ENCODE measurements at places on chromosomes 5 and 9.

DNA sequence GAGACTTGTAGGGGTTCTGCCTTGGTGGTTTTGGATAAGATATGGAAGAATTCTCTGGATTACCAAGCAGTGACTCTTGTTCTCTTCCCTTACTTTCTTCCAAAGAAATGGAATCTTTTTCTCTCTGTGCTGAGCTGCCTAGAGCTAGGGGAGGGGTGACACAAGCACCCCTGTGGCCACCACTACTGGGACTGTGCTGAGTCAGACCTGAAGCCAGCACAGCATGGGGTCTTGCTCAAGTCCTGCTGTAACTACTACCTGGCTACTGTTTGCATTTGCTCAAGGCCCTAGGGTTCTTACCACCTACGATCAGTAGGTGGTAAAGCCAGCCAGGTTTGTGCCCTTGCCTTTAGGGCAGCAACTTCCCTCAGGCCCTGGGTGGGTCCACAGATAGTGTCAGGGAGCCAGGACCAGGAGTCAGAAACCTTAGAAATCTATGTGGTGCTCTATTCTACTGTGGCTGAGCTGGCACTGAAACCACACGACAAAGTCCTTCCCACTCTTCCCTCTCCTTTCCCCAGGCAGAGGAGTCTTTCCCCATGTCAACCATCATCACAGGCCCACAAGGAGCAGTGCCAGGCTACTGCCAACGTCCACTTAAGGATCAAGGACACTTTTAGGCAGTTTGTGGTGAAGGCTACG is 53.8 kb downstream of the SREK1 start:
- H3K4me3 ChIP-seq, result no peak overlapping the region
- H3K4me1 ChIP-seq, result no peaks in the 10 kb centered on the region
- no peak overlapping the region for H3K27ac ChIP-seq
- no peak for DNase-seq

GRCh38 chr9:70594386-70594944 is 180.0 kb upstream of the KLF9 start:
- no peak overlapping the region for H3K27ac ChIP-seq
- H3K27me3 ChIP-seq, result peaks cover 3% of the 10 kb centered on the region
- no peaks in the 10 kb centered on the region for H3K4me1 ChIP-seq
- no peaks in the 10 kb centered on the region for H3K36me3 ChIP-seq
- no peak overlapping the region for H3K4me3 ChIP-seq

- H3K36me3 ChIP-seq, result no peaks in the 10 kb centered on the region
- peaks cover 9% of the 10 kb centered on the region for H3K27me3 ChIP-seq
- no peak overlapping the region for H3K4me3 ChIP-seq
- no peak overlapping the region for H3K27ac ChIP-seq
These were observed 6.2 kb downstream of the TERT start for GRCh38 chr5:1288439-1289335.

- no peaks in the 10 kb centered on the region for H3K4me1 ChIP-seq
These were observed 21.8 kb upstream of the PPP2CA start for GRCh38 chr5:134247428-134248224.

DNA sequence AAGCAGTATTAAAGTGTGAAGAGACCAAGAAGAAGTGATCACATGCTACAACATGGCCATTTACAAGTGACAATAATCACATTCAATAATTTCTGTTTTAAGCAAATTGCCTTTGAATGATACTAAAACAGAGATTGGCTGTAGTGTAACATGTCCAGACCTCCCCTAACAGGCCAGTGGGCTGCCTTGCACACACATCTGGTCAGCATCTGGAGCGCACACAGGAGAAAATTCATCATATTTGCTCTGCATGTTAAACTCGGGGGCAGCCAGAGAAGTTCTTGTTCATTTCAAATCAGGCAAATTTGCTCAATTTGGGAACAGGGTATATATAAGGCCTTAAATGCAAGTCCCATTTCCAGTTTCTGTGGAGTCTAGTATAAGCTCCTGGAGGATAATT is 111.1 kb upstream of the FBXL7 start:
- no peak overlapping the region for H3K27ac ChIP-seq
- no peaks in the 10 kb centered on the region for H3K27me3 ChIP-seq
- no peaks in the 10 kb centered on the region for H3K36me3 ChIP-seq
- H3K4me1 ChIP-seq, result no peaks in the 10 kb centered on the region

- no peak overlapping the region for H3K4me3 ChIP-seq
- H3K4me1 ChIP-seq, result no peaks in the 10 kb centered on the region
- H3K36me3 ChIP-seq, result no peaks in the 10 kb centered on the region
- no peak for DNase-seq
These were observed 237.3 kb downstream of the CDH10 start for GRCh38 chr5:24407466-24407865.

GRCh38 chr9:78383130-78383529 is 86.2 kb downstream of the PSAT1 start:
- H3K36me3 ChIP-seq, result no peaks in the 10 kb centered on the region
- no peak for DNase-seq
- H3K27me3 ChIP-seq, result peaks cover 11% of the 10 kb centered on the region
- no peaks in the 10 kb centered on the region for H3K4me1 ChIP-seq
- no peak overlapping the region for H3K27ac ChIP-seq

- DNase-seq, result no peak
- H3K27me3 ChIP-seq, result no peaks in the 10 kb centered on the region
- H3K4me3 ChIP-seq, result no peak overlapping the region
- H3K36me3 ChIP-seq, result no peaks in the 10 kb centered on the region
These were observed 35.6 kb downstream of the IRX2 start for GRCh38 chr5:2715856-2716255.

- H3K4me3 ChIP-seq, result no peak overlapping the region
- DNase-seq, result no peak
- no peaks in the 10 kb centered on the region for H3K36me3 ChIP-seq
These were observed 178.7 kb upstream of the FBXL17 start for GRCh38 chr5:108560581-108560980.

DNA sequence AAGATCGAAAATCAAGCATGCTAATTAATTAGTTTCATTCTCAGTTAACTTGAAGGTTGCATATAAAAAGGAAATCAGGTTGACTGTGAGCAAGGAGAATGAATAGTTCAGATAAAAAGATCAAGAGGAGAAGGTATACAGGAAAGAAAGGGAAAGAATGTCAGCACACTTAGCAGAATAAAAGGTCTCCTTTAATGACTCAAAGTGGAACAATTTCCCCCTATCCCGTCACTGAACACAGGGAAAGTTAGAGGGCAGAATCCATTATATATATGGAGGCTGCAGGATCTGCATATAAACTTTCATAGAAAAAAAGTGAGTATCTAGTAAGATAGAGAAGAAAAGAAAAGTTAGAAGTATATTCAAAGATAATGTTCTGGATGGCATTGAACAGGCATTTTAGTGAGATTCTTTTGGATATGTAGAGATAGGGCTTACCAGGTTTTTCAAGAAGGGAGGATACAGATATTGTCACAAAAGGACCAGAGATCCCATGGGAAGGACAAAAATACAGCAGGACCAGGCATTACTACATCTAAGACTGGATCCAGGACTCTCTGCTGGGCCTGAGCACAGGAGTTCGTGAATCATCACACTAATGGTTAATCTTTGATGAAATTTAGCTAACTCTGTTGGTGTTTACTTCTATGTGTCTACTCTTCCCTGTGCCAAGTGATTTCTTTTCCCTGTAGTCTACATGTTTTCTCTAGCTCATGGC is 988.2 kb upstream of the ARRDC3 start:
- no peak for DNase-seq
- H3K36me3 ChIP-seq, result no peaks in the 10 kb centered on the region
- no peaks in the 10 kb centered on the region for H3K27me3 ChIP-seq
- H3K27ac ChIP-seq, result no peak overlapping the region
- no peaks in the 10 kb centered on the region for H3K4me1 ChIP-seq

- H3K36me3 ChIP-seq, result no peaks in the 10 kb centered on the region
- no peak for DNase-seq
- no peaks in the 10 kb centered on the region for H3K27me3 ChIP-seq
These were observed 17.9 kb upstream of the DAPK1 start for GRCh38 chr9:87479801-87480201.

GRCh38 chr5:72185496-72186329 is 78.4 kb downstream of the MAP1B start:
- H3K4me3 ChIP-seq, result no peak overlapping the region
- no peak overlapping the region for H3K27ac ChIP-seq
- no peaks in the 10 kb centered on the region for H3K4me1 ChIP-seq
- DNase-seq, result no peak
- H3K36me3 ChIP-seq, result no peaks in the 10 kb centered on the region

DNA sequence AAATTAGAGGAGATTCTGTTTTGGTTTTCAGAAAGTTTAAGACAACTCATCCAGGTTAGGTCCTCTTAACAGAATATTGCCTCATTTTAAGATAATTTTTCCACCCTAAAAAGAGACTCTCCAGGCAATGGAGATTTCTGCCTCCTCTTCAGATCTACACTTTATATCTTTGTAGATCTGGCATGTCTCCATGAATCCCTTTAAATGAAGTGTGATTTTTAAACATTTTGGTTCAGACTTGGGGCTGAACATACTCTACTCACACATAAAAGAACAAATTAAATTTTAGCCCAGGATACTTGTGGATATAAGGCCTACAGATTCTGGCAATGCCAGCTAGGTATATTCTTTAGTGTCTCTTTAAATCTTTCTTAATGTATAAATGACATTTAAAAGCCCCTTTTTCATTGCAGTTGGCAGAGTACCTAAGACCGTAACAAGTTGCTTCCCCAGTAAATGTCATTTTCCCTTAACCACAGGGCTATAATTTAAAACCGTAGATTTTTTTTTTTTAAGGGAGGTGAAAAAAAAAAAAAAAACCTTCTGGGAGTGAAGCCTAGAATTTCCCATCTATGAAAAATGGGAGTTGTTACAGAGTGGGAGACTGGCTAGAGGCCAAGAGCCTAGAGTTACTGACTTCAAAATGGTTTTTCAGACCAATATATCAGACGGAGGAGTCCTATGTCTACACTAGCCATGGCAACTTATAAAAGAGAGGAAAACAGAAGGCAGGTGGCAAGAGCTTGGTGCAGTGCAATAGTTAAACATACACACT is 207.8 kb upstream of the TARS1 start:
- no peaks in the 10 kb centered on the region for H3K36me3 ChIP-seq
- no peaks in the 10 kb centered on the region for H3K27me3 ChIP-seq
- H3K27ac ChIP-seq, result no peak overlapping the region
- H3K4me3 ChIP-seq, result no peak overlapping the region

DNA sequence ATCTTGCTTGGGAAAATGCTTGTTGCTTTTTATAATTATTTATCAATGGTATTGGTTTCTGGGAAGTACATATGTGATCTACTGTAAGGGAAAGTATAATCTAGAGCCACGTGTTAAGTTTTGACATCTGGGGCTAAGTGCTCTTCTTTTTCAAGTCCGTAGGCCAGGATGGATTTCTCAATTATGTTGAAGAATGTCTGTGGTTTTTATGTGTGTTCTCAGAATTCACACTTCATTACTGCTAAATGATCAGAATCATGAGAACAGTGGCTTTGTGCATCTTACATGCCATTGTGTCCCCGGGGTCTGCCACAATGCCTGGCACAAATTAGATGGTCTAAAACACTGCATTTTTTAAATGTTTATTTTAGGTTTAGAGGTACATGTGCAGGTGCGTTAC is 14.5 kb upstream of the AUH start:
- DNase-seq, result no peak
- H3K4me3 ChIP-seq, result no peak overlapping the region
- no peak overlapping the region for H3K27ac ChIP-seq
- H3K36me3 ChIP-seq, result no peaks in the 10 kb centered on the region
- peaks cover 3% of the 10 kb centered on the region for H3K27me3 ChIP-seq

DNA sequence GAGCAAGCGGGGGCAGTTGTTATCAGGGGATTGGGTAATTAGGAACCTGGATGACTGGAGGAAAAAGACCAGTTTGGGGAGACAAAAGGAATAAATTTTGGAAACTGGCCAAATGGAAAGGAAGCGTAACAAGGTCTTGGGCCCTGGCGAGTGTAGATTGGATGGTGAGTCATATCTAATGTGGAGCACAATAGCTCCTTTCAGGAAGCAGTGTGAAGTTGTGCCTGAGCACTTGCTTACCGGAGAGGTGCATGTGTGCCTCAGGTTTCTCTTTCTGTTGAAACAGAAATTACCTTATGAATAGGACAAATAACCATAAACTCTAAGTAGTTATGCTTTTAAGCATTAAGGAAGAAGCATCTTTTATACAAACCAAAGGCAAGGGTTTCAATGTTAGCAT is 176.4 kb downstream of the KIF4B start:
- H3K27ac ChIP-seq, result no peak overlapping the region
- no peaks in the 10 kb centered on the region for H3K36me3 ChIP-seq
- H3K27me3 ChIP-seq, result no peaks in the 10 kb centered on the region
- no peaks in the 10 kb centered on the region for H3K4me1 ChIP-seq
- H3K4me3 ChIP-seq, result no peak overlapping the region

DNA sequence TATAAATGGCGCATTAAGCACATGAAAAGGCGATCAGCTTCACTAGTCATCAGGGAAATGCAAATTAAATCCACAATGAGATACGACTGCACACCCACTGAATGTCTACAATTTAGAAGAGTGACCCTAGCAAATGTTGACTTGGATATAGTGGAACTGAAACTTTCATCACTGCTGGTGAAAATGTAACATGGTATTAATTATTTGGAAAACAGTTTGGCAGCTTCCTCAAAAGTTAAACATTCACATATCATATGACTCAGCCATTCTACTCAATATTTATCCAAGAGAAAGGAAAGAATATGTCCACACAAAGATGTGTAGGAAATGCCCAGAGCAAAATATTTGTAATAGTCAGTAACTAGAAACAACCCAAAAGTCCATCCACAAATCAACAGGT is 146.5 kb downstream of the LPAR1 start:
- H3K27me3 ChIP-seq, result no peaks in the 10 kb centered on the region
- no peaks in the 10 kb centered on the region for H3K4me1 ChIP-seq
- no peaks in the 10 kb centered on the region for H3K36me3 ChIP-seq
- H3K4me3 ChIP-seq, result no peak overlapping the region

DNA sequence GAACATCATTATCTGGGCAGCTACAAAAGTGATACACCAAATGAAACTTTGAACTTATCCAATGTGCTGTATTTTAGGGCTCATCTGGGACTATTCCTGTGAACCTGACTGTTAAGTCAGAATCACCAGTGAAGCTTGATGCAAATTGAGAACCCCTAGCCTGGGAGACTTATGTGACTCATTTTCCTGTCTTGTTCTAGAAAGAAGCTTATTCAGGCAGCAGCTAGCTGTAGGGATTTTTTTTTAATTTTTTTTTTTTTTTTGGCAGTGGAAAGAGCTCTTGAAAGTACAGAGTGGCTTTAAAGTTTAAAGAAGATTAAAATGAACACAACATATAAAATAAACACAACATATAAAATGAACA is 81.1 kb upstream of the TNFAIP8 start:
- H3K27ac ChIP-seq, result peak overlapping the region; percentile 89
- no peak for DNase-seq
- peaks cover 8% of the 10 kb centered on the region for H3K36me3 ChIP-seq
- no peaks in the 10 kb centered on the region for H3K27me3 ChIP-seq
